ENCODE measurements at places on chromosomes 1 and 21. TPM values are rescaled to one million over a fixed set of nuclear protein-coding genes. Genes with fewer than 3 reads are reported as not detected.

GRCh38 chr1:111882986-111883560 is 106.4 kb downstream of the KCND3 start:
- no peak overlapping the region for H3K4me3 ChIP-seq
- no peaks in the 10 kb centered on the region for H3K4me1 ChIP-seq
- peaks cover 22% of the 10 kb centered on the region for H3K27me3 ChIP-seq
- H3K27ac ChIP-seq: no peak overlapping the region
- no peak for DNase-seq

DNA sequence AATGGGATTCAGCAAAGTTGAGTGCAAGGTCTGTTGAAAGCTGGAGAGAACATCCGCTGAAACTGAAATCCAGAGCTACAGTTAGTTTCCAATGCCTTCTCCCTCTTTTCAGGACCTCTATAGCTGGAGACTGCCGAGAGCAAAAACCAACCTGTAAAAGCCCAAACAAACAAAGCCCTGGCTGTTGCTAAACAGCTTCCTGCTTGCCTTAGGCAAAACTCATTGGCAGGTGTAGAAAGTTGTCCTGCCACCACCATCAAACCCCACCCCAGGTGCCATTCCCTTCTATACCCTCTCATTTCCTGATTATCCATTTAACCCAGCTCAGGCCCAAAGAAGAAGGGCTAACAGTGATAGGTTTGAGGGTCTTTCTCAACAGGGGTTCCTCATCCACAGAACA is 24.7 kb downstream of the SCYL3 start:
- H3K27me3 ChIP-seq: no peaks in the 10 kb centered on the region
- peaks cover 48% of the 10 kb centered on the region for H3K36me3 ChIP-seq
- DNase-seq: no peak
- no peak overlapping the region for H3K4me3 ChIP-seq
- peaks cover 2% of the 10 kb centered on the region for H3K4me1 ChIP-seq

- H3K36me3 ChIP-seq: peaks cover 25% of the 10 kb centered on the region
- no peak overlapping the region for H3K27ac ChIP-seq
- DNase-seq: peak; percentile 42
Measured at GRCh38 chr21:31236528-31236927, 107.5 kb downstream of the TIAM1 start.

Gene TNFAIP8L2
- 22.3 TPM for total RNA-seq

- no peaks in the 10 kb centered on the region for H3K36me3 ChIP-seq
- no peaks in the 10 kb centered on the region for H3K27me3 ChIP-seq
- DNase-seq: no peak
- H3K4me1 ChIP-seq: no peaks in the 10 kb centered on the region
- H3K27ac ChIP-seq: no peak overlapping the region
- H3K4me3 ChIP-seq: no peak overlapping the region
Measured at GRCh38 chr1:216528816-216529215, 105.6 kb upstream of the USH2A start.

DNA sequence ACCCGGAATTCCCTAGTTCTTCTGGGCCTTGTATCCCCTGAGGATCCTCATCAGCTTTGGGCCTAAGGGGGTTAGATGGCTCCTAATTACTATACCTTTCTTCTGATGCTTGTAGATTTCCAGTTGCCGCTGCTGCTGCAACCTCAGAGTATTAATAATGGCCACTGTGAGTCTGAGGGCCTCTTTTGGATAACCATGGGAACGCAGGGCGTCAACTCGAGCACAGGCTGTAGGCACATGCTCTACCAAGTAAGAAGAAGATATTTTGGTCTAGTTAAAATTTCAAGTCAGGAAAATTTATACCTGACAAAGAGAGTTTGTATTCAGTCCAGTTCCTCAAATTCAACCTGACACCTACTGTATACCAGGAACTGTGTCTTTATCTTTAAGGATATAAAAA is 28.2 kb downstream of the UROD start:
- no peak overlapping the region for H3K4me3 ChIP-seq
- no peak overlapping the region for H3K27ac ChIP-seq
- no peaks in the 10 kb centered on the region for H3K27me3 ChIP-seq
- no peaks in the 10 kb centered on the region for H3K36me3 ChIP-seq
- DNase-seq: no peak
